Urinary bladder (tissue), 4 donors: ENCODE measurements at places on chromosomes 7 and 10. TPM values are rescaled to one million over a fixed set of nuclear protein-coding genes. Genes with fewer than 3 reads are reported as not detected.

EPDR1 gene
- 9.8 TPM for polyA plus RNA-seq

DNA sequence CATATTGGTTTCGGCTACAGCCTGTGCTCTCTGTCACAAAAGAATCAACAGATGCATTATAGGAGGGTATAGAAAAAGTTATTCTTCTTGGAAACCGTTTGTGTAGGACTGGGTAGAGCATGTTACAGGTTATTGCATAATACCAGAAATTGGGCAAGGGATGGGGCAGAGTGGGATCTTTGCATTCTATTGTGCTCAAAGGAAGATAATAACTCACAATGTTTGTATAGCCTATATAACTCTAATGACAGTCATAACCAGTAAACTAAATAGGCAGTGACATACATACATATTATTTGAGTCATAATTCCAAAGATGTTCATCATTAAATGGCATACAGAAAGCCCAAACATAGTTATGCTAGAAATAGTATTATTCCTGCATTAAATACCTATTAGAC, 179.7 kb downstream of the XPNPEP1 start:
- DNase-seq: no peak

GRCh38 chr10:106502641-106503040, 661.9 kb downstream of the SORCS1 start:
- DNase-seq: no peak

DNA sequence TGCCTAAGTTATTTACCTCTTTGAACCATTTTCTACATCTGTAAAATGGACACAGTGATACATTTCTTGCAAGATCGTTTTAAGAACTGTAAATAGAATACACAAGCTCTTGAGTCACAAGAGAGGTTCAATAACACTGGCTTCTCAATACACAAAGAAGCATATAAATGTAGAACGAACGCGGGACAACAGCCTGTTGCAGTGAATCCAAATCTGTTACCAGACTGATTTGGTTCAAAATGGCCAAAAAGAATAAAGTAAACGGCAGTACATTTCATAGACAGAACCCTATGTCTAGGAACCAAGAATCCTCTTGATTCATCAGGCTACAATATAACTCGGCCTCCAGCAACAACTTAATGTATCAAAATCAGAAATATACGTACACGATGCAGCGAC, 701 bp downstream of the MTPAP start:
- no peak for DNase-seq

HPSE2 gene
- 46.3 TPM for polyA plus RNA-seq
